Inflammatory macrophage treated with lipopolysaccharide for 1 hour (primary cell): ENCODE measurements at places on chromosomes 2 and 18.

- DNase-seq: no peak
Observed at GRCh38 chr2:135164431-135164830, 112.3 kb downstream of the RAB3GAP1 start.

DNA sequence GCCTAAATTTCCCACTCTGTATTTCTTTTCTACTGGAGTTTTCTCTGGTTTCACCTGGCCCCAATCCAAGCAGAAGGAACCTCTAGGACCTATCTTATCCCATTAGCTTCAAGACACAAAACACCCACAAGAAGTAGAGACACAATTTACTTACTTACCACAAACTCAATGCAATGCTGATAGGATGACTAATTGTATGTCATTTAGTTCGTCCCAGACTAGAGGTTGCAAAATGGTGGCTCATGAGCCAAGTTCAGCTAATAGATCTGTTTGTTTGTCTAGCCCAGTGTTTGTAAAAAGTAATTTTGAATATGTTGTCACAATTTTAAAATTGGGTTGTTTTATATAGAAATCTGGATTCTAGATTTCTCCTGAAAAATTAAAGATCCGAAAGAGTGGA is 34.7 kb upstream of the ZSWIM2 start:
- DNase-seq: no peak

DNA sequence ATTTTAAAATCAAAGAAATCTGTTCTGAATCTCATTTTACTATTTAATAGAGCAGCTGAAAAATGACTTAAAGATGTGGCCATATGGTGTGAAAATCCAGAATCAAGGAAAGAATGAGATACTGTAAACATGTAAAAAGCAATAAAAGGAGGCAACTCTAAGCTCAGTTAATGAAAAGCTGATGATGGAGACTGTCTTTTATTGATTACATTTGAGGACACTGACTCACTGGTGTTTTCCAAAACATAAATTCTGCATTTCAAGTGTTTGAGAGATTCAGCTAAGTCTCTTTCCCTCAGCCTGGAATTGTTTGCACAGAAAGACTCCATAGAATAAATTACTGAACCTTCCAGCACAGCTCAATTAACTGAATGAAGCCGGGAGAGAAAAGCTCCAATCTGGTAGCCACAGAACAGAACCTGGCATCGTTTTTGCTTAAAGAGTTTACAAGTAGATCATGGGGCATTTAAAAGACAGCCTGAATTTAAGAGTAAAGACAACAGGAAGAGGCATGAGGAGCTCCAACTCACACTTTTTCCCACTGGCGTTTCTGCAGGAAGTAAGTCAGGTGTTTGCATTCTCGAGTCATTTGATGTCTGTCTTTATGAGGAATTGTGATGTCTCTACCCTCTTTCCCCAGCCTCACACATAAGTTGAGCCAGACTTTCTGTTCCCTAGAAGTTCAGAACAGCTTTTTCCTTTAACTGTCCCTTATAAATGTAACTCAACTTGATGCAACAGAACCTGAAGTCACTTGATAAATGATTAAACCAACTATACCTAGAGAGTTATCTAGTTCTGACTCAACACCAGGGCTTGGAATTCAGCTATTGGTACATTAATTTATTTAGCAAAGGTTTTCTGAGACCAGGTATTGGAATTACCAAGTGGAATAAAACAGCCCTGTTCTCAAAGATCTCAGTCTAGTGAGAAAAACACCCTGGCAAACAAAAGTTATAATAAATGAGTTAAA is 53.3 kb downstream of the FTCDNL1 start:
- no peak for DNase-seq

DNA sequence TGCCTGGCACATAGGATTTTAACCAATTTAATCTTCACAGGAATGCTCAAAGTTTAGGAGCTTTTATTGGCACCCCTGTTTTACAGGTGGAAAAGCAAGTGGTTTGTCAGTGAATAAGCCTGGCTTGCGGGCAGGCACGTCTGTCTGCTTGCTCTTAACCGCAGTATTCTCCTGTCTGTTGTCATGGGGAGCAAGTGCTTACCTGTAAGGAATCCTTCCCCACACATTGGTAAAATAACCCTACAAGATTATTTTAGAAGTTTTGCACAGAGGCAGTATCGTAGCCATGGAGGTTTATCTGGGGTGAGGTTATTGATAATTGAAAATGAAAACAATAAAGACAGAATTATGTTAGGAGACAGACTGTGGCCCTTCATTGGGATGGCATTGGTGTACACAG is 174.9 kb downstream of the AGAP1 start:
- DNase-seq: no peak

DNA sequence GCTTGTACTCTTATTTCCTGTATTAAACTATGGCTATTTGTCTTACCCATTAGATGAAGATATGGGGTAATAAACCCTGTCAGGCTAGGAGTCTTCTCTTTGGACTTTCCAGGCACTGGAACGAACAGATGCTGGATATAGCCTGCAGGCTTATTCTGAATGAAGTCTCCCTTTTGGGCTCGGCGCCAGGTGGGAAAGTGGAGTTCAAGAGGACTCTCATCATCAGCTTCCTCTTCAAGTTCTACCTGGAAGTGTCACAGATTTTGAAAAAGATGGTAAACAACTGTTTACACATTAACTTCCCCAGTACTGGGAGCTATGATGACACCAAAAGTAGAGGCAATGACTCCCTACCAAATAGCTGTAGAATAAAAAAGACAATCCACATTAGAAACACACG is 27.9 kb downstream of the AOX1 start:
- DNase-seq: no peak

- DNase-seq: no peak
Observed at GRCh38 chr2:70566906-70567305, 13.3 kb upstream of the TGFA start.

DNA sequence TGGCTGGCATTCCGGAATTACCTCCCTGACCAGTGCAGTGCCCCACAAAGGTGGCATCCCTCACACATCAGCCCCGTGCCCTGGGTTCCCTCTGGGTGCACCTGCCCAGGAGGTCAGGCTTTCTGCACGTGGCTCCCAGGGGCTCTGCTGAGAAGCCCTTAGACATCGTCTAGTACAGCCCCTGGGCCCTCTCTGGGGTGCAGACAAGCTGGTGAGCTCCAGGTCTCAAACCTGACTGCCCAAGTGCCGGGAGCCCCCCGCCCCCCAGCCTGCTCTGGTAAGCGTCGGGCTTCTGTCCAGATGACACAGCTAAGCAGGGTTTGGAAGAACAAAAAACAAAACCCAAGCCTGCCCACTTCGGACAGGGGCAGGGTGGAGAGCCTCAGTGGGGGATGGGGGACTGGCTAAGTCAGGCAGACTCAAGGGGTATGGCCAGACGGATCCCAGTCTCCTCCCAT is 20.2 kb downstream of the TWIST2 start:
- no peak for DNase-seq
